ENCODE measurements at places on chromosomes 4 and X. TPM values are rescaled to one million over a fixed set of nuclear protein-coding genes. Genes with fewer than 3 reads are reported as not detected.

GRCh38 chr4:40939856-40940255 lies 190.1 kb downstream of the NSUN7 start:
- DNase-seq, result no peak

Gene SSX1
- not detected for total RNA-seq

Gene F8A1
- 19.0 TPM for total RNA-seq

Gene ATP2B3
- total RNA-seq, result not detected

DNA sequence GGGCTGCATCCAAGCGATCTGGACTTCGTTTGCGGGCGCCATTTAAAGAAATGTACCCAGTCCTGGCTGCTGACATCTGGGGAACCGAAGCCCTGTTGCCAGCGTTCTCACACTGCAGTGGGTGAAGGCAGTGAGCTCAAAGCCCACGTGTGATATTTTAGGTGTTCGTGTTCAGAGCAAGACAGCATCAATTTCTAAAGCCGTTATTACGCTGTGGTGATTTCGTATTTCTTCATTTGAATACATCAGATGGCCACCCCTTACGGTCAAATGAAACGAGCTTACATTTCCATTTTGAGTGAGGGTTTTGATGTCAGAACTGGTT lies 376 bp upstream of the C4orf36 start:
- DNase-seq, result no peak

- no peak for DNase-seq
Measured at GRCh38 chr4:106264331-106264728, 51.7 kb downstream of the TBCK start.

GRCh38 chr4:140004549-140004895 lies 149.5 kb downstream of the MAML3 start:
- DNase-seq, result no peak

- no peak for DNase-seq
Measured at GRCh38 chrX:107054978-107055377, 55.0 kb upstream of the MORC4 start.

- DNase-seq, result no peak
Measured at GRCh38 chr4:40909363-40909876, 159.7 kb downstream of the NSUN7 start.

- no peak for DNase-seq
Measured at GRCh38 chr4:122806981-122807679, 19.5 kb upstream of the FGF2 start.

DNA sequence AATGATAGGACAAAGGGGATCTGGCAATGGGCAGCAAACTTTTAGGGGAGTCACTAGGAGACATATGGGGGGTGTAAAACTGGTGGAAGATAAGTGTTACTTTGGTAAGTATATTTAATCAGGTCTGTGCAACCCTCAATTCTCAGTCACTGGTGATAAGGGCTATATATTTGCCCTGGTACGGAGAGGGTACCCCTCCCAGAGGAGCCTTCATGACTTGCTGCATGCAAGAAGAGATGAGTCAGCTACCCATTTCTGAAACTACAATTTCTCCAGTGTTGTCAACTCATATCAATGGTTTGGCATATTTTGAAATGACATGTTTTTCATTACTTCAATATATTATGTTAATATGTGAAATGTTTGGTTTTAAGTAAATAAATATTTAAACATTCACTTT lies 14.3 kb downstream of the SMARCAD1 start:
- no peak for DNase-seq

DNA sequence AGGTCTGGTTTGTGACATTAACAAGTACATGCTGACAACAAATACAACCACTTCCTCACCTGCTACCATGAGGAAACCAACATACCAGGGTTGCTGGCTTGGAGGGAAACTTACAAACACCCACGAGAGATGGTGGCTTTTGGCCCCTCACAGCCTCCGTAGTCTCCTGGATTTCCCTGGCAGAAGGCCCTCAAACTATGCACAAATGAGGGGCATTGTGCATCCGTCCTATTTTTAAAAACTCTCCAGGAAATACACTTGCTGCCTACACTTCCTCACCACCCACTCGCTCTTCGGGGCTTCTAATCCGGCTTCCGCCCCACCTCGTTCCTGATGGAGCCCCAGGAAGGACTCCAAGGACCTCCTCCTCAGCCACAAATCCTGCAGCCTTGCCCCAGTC lies 355.0 kb upstream of the GATB start:
- no peak for DNase-seq

DNA sequence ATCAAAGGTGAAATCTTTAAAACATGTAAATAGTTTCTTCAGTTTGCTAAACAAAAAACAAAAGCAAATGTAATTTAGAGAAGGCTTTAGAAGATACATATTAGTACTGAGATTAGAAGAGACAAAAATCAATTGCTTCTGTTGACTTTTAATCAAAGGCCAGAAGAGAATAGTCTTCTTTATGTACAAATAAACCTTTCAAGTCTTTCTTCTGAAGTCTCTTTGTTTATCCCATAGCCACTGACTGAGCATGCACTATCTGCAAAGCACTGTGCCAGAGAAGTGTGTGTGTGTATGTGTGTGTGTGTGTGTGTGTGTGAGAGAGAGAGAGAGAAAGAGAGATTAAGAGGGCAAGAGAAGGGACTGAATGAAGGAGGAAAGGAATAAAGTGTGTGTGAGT lies 198.4 kb downstream of the GLUD2 start:
- no peak for DNase-seq

All from T-helper 17 cell (primary cell).